ENCODE measurements at places on chromosomes 16 and 17. TPM values are rescaled to one million over a fixed set of nuclear protein-coding genes. Genes with fewer than 3 reads are reported as not detected.
A peak's percentile ranks its signal among the peaks of the same experiment; 100 is the strongest.

The RNF222 gene
- total RNA-seq: not detected

The ZNF750 gene
- 5.6 TPM for total RNA-seq

The KRTAP4-6 gene
- total RNA-seq: not detected

The OR1A1 gene
- not detected for total RNA-seq

The GRAP gene
- total RNA-seq: 10.6 TPM

The TUBD1 gene
- total RNA-seq: 15.3 TPM

The C1QL1 gene
- 0.52 TPM for total RNA-seq

The DHRS7C gene
- not detected for total RNA-seq

The SEZ6L2 gene
- 11.9 TPM for total RNA-seq

GRCh38 chr17:32625971-32626370, 139.2 kb downstream of the CDK5R1 start:
- DNase-seq: no peak
- no peaks in the 10 kb centered on the region for H3K4me1 ChIP-seq
- H3K36me3 ChIP-seq: no peaks in the 10 kb centered on the region
- no peaks in the 10 kb centered on the region for H3K27me3 ChIP-seq

DNA sequence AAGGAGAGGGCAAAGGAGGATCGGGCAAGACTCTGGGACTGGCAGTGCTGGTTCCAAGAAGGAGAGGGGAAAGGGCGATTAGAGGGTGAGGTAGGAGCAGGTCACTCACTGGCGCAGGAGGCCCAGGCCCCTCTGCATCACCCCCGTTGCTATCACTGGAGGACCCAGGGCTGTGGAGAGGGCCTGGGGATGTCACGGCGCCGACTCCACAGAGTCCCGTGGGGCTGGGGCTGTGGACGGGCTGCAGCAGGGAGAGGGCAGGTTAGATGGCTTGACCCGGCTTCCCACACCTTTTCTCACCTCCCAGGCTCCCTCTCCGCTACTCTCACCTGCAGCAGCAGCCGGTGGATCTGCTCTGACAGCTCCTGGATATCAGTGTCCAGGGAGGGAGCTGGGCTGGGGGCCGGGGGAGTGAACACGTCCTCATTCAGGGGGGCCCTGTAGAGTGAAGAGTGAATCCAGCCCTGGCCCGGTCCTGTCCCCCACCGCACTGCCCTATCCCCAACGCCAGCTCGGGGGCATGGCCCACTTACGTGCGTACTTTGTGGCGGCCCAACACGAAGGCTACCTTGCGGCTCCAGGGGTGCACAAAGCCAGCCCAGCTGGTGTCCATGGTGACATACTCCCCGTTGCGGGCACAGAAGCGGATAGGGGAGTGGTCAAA, 4.9 kb downstream of the PER1 start:
- H3K27ac ChIP-seq: peak overlapping the region; percentile 24
- H3K4me1 ChIP-seq: peaks cover 18% of the 10 kb centered on the region
- peak; percentile 67 for DNase-seq
- H3K36me3 ChIP-seq: peaks cover 86% of the 10 kb centered on the region
- no peak overlapping the region for H3K4me3 ChIP-seq

DNA sequence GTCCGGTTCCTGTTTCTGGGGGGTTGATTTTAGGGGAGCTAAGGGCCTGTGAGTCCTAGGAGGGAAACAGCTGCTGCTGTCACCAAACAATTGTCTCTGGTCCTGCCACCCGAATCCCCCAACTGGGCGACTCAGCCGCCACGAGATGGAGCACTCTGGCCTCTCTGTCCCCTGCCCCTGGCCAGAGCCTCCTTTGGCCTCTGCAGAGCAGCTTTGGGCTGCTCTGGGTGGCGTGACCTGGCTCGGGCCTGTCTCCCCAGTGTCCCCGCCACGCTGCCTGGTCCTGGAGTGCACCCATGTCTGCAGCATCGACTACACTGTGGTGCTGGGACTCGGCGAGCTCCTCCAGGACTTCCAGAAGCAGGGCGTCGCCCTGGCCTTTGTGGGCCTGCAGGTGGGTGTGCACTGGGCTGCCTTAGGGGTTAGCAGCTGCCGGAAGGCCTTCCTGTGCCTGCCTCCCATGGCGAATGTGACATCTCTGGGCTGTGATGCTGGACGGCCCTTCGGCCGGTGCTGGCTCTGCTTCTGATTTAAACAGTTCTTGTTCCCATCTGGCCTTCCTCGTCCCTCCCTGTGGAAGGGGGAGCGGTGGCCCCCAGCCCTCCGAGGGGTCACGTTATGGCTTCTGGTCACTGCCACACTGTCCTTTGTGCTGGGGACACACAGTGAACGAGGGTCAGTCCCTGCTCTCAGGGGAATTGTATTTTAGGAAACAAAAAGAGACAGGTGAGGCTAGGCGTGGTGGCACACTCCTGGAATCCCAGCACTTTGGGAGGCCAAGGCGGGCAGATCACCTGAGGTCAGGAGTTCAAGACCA, 11.6 kb upstream of the RNF213 start:
- peaks cover 44% of the 10 kb centered on the region for H3K36me3 ChIP-seq
- H3K27me3 ChIP-seq: no peaks in the 10 kb centered on the region
- no peak overlapping the region for H3K4me3 ChIP-seq
- no peaks in the 10 kb centered on the region for H3K4me1 ChIP-seq
- no peak for DNase-seq

GRCh38 chr17:1197379-1197778, 17.6 kb upstream of the ABR start:
- H3K27ac ChIP-seq: peak overlapping the region; percentile 82
- H3K27me3 ChIP-seq: no peaks in the 10 kb centered on the region
- no peak overlapping the region for H3K4me3 ChIP-seq
- no peaks in the 10 kb centered on the region for H3K36me3 ChIP-seq
- peaks cover 26% of the 10 kb centered on the region for H3K4me1 ChIP-seq
- DNase-seq: no peak

DNA sequence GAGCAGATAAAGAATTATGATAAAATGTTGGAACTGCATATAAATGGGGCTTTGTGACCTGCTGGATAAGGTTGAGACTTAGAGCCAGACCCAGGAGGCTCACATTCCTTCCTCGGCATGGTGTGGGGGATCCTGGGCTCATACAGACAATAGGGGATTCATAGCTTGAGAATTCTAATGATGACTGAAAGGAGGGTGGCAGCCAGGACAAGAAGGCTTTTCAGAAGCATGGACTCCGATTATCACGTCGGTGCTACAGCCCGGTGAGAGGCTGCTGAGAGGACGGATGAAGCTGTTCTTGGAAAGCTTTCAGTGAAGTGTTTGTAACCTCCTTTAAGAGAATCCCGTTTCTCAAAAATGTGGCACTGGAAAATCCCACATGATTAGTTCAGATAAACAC, 167.2 kb downstream of the ANKFN1 start:
- no peak overlapping the region for H3K27ac ChIP-seq
- H3K27me3 ChIP-seq: no peaks in the 10 kb centered on the region
- no peak overlapping the region for H3K4me3 ChIP-seq

- H3K4me3 ChIP-seq: no peak overlapping the region
- H3K27ac ChIP-seq: no peak overlapping the region
- no peaks in the 10 kb centered on the region for H3K36me3 ChIP-seq
- no peaks in the 10 kb centered on the region for H3K27me3 ChIP-seq
- H3K4me1 ChIP-seq: no peaks in the 10 kb centered on the region
These were observed 385.3 kb downstream of the HAPSTR1 start for GRCh38 chr16:9476744-9477143.

DNA sequence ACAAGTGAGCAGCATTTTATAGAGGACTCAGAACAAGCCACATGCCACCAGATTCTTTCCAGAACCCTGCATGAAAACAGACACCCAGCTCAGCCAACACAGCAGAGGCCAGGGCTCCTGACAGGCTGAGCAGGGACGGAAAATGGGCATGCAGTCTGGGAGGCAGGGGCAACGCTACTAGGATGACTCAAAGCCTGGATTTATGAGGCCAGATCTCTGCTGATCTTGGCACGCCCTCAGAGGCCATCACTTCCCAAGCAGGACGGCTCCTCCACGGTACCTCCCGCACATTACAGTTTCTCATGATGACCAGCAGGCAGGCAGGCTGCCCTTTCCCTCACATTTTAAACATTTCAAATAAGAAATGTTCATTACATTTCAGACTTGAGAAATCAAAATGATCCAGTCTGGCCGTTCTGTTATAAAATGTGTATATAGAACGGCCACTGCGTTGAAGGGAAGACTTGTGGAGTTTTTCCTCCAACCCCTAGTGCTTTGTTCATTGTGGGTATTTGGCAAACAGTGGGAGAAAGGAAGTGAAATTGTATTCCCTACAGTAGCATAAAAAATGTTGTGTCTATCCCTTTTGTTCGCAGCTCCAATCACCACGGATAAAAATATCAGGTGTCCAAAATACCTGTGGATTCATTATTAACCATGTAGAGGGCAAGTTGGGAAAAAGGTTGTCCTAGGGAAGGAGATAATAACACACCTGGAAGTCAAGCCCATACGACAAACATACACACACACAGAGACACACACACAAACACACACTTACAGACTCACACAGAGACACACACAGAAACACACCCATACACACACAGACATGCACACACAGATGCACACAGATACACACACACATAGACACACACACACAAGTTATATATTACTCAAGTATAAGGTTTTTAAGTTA, 64.8 kb upstream of the ADAMTS18 start:
- no peaks in the 10 kb centered on the region for H3K27me3 ChIP-seq
- H3K36me3 ChIP-seq: no peaks in the 10 kb centered on the region
- no peak for DNase-seq
- no peak overlapping the region for H3K27ac ChIP-seq

DNA sequence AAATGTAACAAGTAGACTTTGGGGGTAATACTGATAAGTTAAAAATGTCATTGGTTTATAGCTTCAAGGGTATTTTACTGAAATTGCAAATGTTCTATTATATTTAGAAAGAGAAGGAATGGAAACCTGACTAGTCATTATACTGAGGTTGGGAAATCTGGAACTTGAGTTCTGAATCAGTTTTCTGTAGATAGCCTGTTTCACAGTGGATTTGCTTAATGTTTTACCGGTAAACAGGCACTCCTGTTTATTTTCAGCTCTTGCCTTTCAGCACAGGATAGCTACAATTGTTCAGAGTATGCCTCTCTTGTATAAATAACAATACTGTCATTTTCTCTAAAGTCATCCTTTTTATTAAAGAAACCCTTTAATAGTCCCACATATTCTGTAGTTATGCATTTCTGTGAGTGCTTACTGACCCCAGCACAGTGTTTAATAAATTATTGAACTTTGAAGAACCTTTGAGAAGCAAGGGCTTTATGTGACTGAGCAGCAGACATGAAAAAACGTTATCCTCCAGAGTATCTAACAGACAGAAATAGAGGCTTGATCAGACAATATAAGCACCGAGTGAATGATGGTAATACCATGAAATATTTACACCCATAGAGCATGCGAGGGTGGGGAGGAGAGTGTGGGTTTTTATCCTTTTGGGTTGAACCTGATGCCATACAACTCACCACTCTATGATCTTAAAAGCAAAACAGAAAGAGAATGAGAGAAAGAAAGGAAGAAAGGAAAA, 58.2 kb downstream of the FTO start:
- H3K36me3 ChIP-seq: no peaks in the 10 kb centered on the region
- peaks cover 16% of the 10 kb centered on the region for H3K4me1 ChIP-seq
- no peaks in the 10 kb centered on the region for H3K27me3 ChIP-seq
- no peak overlapping the region for H3K27ac ChIP-seq
- DNase-seq: no peak

DNA sequence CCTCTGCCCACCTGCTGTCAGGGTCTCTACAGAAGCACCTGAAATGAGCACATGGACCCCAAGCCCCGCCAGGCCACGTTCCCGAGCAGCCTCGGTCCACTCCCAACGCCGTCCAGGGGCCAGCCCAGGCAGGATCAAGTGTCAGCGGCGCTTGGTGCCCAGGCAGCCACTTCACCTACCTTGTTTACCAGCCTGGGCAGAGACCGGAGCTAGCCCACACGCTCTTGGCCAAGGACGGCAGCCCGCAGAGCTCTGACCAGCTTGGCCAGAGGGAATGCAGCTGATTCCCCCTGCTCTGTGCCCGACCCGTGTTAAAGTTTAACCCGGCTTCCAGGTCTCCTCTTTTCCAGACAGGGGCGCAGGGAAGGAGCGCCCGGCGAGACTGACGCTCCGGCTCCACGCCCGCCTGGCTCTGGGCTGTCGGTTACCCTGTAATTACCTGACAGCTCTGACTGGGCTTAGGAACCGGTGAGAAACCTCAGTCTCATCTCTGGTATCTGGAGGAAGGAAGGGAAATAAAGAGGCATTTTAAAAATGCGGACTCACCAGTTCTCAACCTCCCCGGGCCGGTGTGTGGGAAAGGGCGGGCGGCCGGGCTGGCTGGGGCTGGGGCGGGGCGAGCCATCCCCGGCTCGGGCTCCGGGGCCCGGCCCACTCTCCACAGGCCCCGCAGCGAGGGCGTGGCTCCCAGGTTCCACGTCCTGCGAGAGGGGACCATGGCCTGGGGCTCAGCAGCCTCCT, 4.6 kb downstream of the KIFC3 start:
- H3K4me3 ChIP-seq: peak overlapping the region; percentile 44
- H3K27ac ChIP-seq: peak overlapping the region; percentile 68
- H3K27me3 ChIP-seq: no peaks in the 10 kb centered on the region
- H3K36me3 ChIP-seq: peaks cover 24% of the 10 kb centered on the region
- DNase-seq: peak; percentile 87

GRCh38 chr17:76581515-76581914, 4.1 kb downstream of the ST6GALNAC2 start:
- no peaks in the 10 kb centered on the region for H3K36me3 ChIP-seq
- H3K27ac ChIP-seq: no peak overlapping the region
- H3K27me3 ChIP-seq: no peaks in the 10 kb centered on the region
- H3K4me3 ChIP-seq: no peak overlapping the region
- H3K4me1 ChIP-seq: no peaks in the 10 kb centered on the region
- no peak for DNase-seq

GRCh38 chr16:88301886-88302285, 80.9 kb upstream of the ZNF469 start:
- no peaks in the 10 kb centered on the region for H3K36me3 ChIP-seq
- H3K4me3 ChIP-seq: no peak overlapping the region

DNA sequence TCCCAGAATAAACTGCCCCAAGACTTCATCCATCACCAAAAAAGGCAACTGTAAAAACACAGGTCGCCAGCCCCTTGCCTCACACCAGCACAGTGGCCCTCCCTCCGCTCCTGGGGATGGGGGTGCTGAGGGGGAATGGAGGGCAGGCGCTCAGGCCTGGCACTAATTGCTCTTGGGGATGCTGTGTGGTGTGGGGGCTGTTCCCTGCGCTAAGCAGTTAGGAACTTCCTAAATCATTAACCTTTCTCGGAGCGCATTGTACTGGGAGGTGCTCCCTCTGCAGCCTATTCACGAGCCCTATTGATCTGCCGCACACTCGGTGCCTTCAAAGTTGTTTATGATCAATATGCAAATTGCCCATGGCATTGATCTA, 199.9 kb downstream of the ZFHX3 start:
- H3K27ac ChIP-seq: peak overlapping the region; percentile 58
- no peak for DNase-seq
- no peaks in the 10 kb centered on the region for H3K27me3 ChIP-seq
- H3K36me3 ChIP-seq: no peaks in the 10 kb centered on the region
